ENCODE measurements at places on chromosomes 7 and 10. TPM values are rescaled to one million over a fixed set of nuclear protein-coding genes. Genes with fewer than 3 reads are reported as not detected.

Gene WNT8B
- total RNA-seq: 0.14 TPM

Gene ZNF282
- total RNA-seq: 116 TPM

DNA sequence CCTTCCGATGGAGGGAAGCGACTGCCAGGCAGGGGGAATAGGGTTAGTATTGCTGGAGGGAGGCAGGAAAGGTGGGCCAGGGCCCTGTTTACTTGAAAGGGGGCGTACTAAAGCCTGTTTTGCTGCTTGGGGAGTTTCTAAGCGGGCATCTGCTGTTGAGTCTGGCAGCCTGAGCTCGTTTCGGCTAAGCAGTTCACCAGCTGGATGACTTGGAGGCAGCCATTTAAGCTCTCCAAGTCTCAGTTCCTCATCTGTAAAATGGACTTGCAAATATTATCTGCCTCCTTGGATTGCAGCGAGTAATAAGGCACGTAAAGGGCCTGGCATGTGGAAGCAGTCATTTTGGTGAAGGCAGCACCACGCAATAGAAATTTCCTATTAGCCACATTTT is 44.0 kb downstream of the LDB3 start:
- peak overlapping the region; percentile 81 for H3K4me3 ChIP-seq
- no peaks in the 10 kb centered on the region for H3K27me3 ChIP-seq
- peak overlapping the region; percentile 77 for H3K27ac ChIP-seq
- no peaks in the 10 kb centered on the region for H3K36me3 ChIP-seq
- no peak for DNase-seq

Gene GRID2IP
- 0.18 TPM for total RNA-seq

GRCh38 chr10:112970021-112970420 is 20.0 kb downstream of the TCF7L2 start:
- H3K27me3 ChIP-seq: peaks cover 50% of the 10 kb centered on the region
- no peak for DNase-seq
- H3K36me3 ChIP-seq: no peaks in the 10 kb centered on the region
- no peak overlapping the region for H3K4me3 ChIP-seq
- H3K27ac ChIP-seq: no peak overlapping the region

DNA sequence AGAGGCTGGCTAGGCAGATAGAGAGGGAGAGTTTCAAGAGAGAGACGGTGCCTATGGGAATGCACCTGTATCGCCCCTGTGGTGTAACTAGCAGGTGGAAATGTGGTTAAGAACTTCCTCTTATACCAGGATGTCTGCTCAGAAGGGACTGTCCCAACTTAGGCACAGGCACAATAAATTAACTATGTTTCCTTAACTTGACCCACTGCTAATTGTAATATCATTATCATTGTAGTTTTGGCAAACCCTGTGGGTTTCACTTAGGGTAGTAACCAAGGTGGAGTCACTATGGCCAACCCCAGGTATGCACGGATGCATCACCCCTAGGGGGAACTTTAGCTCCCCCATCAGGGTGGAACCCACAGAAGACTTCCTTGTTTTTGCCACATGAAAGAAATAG is 455.7 kb downstream of the DGKB start:
- no peaks in the 10 kb centered on the region for H3K4me1 ChIP-seq
- H3K27me3 ChIP-seq: no peaks in the 10 kb centered on the region
- no peaks in the 10 kb centered on the region for H3K36me3 ChIP-seq
- no peak overlapping the region for H3K27ac ChIP-seq
- DNase-seq: no peak

Gene ZNF425
- 1.0 TPM for total RNA-seq

Measured in activated T-helper 2 cell treated with anti-CD3 and anti-CD28 coated beads, Interferon-gamma antibody, Interleukin-2, Interleukin-4, amounts not matched to agents 10 μg/mL and 5 μg/mL and 100 μg/mL, durations not matched to agents 14 hours and 24 hours and 36 hours (primary cell).